ENCODE measurements at places on chromosomes 1 and 21.

DNA sequence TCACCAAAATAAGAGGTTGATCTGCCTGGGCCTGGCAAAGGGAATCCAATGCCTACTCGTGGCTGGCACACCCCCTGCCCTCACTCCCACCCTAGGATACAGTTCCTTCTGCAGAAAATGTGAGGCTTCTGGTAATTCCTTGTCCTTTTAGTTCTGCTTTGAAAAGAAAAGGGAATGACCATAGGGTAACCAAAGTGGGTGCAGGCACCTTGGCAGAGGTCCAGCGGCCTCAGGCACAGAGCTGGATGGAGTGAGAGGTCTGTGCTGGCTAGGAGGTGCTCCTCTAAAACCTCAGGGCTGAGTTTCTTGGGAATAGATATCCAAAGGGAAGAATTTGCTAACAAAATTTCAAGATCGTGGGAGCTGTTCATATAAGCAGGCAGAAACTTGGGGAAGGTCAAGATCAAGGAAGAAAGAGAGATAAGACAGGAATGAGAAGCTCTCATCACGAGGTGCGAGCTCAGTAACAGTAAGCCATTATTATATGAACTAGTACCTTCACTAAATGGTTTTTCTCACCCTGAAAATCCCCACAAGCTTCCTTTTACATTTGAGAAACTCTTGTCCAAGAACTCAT is 293.1 kb upstream of the LYPLAL1 start:
- DNase-seq = no peak

- no peak for DNase-seq
These were observed 81.3 kb upstream of the LYST start for GRCh38 chr1:235947989-235948388.

GRCh38 chr21:35482933-35483662 is 434.0 kb upstream of the RUNX1 start:
- DNase-seq = no peak

DNA sequence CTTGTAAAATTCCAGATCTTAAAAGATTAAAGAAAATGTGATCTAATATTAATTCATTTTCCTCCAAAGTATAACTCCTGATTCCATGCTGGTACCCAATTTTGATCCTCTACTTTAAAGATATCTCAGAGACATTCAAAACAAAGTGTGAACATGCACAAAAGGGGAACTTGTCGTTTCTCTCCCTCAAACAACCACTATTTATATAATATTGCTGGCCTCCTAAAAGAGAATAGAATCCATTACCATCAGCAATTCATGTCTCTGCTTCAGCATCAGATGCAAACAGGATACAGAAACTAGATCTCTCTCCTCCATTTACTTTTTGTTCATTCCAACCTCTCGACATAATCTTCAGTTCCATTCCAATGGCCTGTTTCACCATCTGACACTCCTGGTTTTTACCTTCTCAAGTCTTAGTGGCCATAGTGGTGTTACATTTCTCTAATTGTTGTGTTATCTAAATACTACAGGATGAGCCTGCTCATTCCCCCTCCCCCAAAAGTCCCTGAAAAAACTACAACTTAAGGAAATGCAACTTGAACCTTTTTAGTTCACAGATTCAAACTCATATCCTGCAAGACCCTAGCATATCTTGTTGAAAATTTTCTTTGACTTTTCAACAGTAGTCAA is 4.1 kb downstream of the NRIP1 start:
- DNase-seq = peak; percentile 52

- DNase-seq = peak; percentile 44
These were observed 20.7 kb downstream of the LGR6 start for GRCh38 chr1:202214089-202214843.

DNA sequence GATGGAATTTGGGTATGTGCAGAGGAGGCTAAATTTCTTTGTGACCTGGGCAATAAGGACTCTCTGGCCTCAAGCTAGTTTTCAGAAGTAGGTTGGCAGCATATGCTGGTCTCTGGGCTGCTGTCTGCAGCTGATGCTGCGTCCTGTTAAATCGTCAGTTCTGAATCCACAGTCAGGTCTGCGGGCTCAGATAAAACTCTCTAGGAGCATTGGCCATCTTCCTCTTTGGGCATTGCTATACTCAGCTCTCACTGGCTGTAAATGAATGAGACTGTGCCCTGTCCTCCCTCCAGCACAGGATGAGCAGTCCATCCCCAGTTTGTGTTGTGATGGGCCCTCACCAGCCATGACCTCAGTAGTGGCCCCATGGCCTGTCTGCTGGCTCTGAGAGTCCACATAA is 272.6 kb downstream of the LRRC40 start:
- no peak for DNase-seq

DNA sequence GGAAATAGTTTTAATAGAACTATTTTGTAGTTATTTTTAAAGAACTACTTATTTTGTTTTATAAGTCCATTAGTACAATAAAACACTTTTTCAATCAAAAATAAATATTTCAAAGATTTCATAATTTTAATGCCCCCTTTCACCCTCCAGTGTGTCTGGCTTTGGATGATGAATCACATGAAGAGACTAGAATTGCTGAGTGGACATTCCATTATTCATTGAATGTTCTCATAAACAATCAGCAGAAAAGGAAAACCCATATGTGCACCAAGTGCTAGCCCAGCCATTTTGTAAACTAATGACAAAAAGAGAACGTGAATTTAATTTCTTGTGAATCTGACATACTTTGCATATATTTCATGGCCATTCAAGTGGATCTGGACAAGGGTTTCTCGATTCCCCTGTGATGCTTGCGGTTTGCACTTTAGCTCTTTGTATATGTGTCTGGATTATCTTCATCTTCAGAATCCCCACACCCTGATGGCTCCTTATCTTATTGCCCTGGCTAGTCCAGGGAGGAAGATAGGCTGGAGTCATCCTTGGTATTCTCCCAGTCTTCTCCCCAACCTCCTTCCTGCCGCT is 20.7 kb upstream of the CHIA start:
- DNase-seq = no peak

- DNase-seq = no peak
These were observed 20.4 kb upstream of the C1orf105 start for GRCh38 chr1:172399756-172400721.

GRCh38 chr1:19809044-19809750 is 5.9 kb downstream of the RNF186 start:
- no peak for DNase-seq

DNA sequence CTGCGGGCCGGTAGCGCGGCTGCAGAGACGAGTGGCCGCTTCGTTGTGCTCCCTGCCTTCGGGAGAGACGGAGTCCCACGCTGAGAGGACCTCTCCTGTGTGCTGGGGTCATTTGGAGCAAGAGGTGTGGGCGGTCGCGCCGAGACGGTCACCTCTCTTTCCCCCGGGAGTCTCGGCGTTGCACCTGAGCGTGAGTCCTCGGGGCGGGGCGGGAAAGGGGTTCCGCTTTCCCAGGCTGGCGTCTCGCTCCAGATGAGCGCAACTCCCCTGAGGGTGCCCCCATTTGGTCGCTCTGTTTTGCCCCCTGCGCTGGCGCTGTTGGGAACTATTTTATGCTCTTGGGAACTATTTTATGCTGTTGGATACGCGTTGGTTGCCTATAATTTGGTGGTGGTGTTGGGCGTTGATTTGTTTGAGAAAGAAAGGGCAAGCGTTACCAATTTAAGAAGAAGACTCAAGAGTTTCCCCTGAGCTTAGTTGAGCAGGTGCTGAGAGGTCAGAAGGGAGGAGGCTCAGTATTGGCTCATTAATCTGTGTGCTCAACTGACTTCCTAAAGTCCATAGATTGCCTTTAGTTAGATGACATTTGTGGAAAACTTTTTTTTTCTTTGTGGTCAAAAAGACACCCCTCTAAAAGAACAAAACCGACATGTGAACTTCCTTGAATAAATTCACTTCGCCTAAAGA is 683 bp downstream of the LRRC8B start:
- peak; percentile 77 for DNase-seq

DNA sequence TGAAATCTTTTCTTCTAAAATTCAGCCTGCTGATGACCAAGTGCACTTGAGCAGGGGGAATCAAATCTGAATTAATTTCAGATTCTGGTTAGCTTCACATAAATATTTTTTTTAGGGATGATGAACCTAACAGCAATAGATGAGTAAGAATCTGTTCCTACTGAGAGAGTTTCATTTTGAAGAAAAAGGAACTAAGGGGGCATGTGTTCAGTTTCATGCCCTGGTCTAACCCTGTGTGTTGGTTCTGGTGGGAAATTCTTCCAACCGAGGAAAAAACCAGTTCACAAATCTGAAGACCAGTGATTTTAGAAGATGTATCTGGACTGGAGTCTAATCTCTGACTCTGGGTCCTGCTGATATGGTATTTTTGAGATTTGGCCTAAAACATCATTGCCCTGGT is 13.7 kb downstream of the SELL start:
- DNase-seq = no peak

GRCh38 chr21:45908536-45909237 is 72.9 kb upstream of the COL6A1 start:
- DNase-seq = no peak

- no peak for DNase-seq
These were observed 79.7 kb downstream of the TGFBR3 start for GRCh38 chr1:91806181-91806768.

GRCh38 chr1:39178541-39179431 is 25.7 kb upstream of the MACF1 start:
- DNase-seq = no peak

- DNase-seq = peak; percentile 76
These were observed 84.3 kb upstream of the VAV3 start for GRCh38 chr1:108049178-108049819.

- no peak for DNase-seq
These were observed 58.9 kb downstream of the C1orf94 start for GRCh38 chr1:34235594-34235993.

- DNase-seq = no peak
These were observed 5.1 kb upstream of the MTFR1L start for GRCh38 chr1:25814549-25815087.

- no peak for DNase-seq
These were observed 44.1 kb downstream of the XCL2 start for GRCh38 chr1:168499688-168500049.

DNA sequence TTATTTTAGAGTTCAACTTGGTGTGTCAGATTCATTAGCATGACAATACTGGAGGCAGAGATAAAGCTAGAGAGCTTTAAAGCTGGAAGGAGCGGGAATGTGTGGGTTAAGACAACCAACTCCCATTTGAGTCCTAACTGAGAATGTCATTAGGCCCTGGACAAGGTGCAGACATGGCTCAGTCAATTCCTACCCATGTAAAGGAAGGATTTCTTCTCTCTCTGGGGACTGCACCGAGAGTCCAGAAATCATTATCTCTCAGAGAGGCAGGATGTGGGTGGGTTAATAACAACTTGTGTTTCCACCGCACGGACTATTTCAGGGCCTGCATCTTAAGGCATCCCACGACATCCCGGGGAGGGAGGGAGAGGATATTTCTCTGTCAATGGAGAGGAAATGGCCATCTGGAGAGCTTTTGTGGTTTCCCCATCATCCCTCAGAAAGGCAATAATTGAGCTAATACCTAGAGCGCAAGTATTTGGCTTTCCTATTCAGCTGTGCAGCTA is 46.7 kb upstream of the SARS1 start:
- no peak for DNase-seq

- DNase-seq = no peak
These were observed 118.7 kb upstream of the F3 start for GRCh38 chr1:94660258-94660657.

GRCh38 chr1:209443361-209443931 is 140.1 kb upstream of the CAMK1G start:
- no peak for DNase-seq

GRCh38 chr1:93552741-93553455 is 105.0 kb downstream of the FNBP1L start:
- peak; percentile 24 for DNase-seq

DNA sequence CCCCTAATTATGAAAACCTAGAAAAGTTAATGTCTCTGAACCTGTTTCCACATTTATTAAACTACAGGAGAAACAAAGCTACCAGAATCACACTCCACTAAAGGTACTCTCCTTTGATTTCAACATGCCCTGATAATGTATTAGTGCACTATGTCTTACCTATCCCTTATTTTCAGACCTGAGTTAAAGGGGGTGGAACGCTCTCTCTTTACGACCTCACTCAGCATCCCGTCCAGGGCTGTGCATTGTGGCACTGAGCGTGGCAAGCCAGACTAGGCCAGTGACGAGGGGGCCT is 678 bp downstream of the LSM10 start:
- no peak for DNase-seq

- no peak for DNase-seq
These were observed 269.5 kb downstream of the TRABD2B start for GRCh38 chr1:47727697-47728085.

GRCh38 chr1:34930702-34931071 is 1.2 kb upstream of the DLGAP3 start:
- no peak for DNase-seq

DNA sequence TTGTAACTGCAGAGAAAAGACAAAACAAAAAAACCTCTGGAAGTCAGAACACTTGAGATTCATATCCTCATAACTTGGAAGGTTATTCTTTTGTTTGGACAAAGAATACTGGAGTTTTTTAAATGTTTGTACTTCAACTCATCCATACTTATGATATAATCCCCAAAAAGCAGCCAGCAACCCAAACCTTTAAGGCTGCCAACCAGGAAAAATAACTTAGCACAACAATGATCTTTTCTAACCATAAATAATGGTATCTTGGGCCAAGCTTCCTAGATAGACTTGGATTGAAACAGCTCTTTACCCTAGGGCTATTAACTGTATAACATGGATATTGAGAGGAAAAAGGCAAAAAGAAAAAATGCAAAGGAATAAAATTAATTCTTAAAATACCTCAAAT is 335.1 kb downstream of the LTN1 start:
- no peak for DNase-seq

GRCh38 chr1:159132271-159132881 is 39.0 kb upstream of the CADM3 start:
- peak; percentile 86 for DNase-seq

GRCh38 chr21:45836268-45836655 is 145.3 kb upstream of the COL6A1 start:
- no peak for DNase-seq

- DNase-seq = no peak
These were observed 138.3 kb upstream of the ETS2 start for GRCh38 chr21:38667291-38667870.

- no peak for DNase-seq
These were observed 20.0 kb downstream of the SERTAD4 start for GRCh38 chr1:210252621-210253051.

DNA sequence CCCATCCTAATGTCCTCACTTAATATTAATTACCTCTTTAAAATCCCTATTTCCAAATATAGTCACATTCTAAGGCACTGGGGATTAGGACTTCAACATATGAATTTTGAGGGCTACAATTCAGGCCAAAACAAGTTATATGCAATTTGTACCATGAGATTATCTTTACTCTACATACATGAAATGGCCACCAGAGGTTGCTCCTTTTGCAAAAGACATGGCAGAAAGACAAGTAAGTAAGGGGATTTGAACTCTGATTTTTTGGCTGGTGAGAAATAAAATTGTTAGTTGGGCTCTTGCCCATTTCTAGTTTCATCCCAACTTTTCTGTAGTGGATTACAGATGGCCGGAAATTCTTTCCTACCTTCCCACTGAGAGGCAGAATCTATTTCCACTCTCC is 4.8 kb upstream of the ALG6 start:
- peak; percentile 21 for DNase-seq
